Posterior vena cava (tissue), 2 donors: ENCODE measurements at places on chromosomes 12 and 14. TPM values are rescaled to one million over a fixed set of nuclear protein-coding genes. Genes with fewer than 3 reads are reported as not detected.
A peak's percentile ranks its signal among the peaks of the same experiment; 100 is the strongest.

DNA sequence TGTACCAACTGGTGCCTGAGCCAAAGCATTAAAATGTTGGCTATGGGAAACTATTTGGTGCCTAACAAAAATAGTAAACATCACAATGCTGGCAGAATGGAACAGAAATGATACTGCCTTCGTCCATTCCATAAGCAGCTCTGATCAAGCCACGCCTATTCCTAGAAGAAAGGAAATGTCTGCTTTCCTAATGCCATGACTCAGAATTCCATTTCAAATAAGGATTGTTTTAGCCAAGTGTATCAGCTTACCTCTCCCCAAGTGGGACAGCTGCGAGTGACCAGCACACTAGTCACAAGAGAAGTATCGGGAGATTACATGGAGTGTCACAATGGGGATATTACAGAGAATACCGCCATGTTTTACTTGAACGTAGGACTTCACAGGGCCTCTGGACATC is 38.7 kb downstream of the GLT8D2 start:
- no peak for DNase-seq

GRCh38 chr12:121697093-121697698 is 15.4 kb upstream of the TMEM120B start:
- no peak for DNase-seq

DNA sequence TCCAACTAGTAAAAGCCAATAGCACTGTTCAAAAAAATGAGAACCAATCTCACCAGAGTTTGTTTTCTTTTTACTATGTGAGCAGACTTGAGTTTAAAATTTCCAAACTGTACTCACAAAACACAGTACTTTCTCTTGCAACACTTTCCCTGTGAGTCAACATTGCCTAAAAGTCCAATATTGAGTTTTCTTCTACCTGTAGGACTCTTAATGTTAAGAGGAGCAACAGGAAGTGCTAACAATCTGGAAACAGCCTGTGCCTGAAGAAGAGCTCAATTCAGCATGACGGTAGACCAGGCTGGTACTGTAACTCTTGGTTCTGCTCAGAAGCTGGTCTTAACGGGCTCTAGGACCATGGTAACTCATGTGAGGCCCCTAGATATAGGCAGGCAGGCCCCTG is 144.3 kb downstream of the MED13L start:
- DNase-seq, result no peak

DNA sequence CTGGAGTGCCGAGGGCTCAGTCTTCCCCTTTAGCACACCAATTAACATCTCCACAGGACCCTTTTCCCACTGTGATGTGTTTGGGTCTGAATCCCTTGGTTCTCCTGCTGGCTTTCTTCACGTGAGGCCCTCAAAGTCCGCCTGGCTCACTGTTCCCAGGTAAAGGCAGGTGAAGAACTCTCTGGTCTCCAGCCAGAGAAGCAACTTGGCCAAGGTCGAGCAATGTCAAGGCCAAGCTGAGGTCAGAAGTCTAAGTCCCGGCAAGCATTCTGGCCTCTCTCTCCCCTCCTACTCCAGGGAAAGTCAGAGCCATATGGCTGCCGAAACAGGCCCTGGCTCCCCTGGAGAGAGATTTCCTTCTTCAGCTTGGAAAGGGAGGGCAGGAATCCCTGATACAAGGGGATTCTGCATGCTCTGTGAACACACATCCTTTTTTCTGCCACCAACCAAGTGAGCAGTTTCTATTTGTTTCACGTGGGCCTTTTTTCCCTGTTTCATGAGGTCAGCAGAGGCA is 61.4 kb upstream of the ESRRB start:
- peak; percentile 35 for DNase-seq

- no peak for DNase-seq
Measured at GRCh38 chr12:131738196-131738595, 27.3 kb downstream of the SFSWAP start.

DNA sequence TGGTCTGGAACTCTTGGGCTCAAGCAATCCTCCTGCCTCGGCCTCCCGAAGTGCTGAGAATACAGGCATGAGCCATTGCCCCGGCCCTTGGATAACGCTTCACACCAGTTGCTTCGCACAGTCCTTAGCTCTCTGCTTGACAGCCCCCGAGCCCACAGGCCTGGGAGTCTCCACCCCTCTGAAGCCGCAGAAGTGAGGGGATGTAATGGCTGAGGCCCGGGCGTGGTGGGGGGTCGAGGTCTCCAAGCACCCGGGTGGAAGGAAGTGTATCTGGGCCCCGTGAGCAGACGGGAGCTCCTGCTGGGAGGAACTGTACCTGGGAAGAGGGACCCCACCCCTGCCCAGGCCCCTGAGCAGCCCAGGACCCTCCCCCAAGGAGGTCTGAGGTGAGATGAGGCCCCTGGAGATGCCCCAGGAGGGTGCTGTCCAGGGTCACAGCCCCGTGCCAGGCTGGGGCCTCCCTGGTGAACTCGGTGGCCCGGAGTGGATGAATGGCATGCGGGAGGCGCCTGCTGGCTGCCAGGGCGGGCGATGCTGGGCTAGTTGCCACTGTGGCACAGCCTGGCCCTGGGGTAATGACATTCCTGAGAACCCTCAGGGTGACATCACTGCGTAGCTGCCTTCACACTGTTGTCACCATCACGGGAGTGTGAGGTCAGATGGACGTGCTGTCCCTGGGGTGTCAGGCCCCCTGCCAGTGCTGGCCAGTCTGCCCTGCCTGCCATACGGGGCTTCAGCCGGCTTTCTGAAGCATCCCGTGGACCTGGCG is 48.9 kb downstream of the KIF26A start:
- no peak for DNase-seq

- no peak for DNase-seq
Measured at GRCh38 chr14:32738206-32738871, 200.3 kb upstream of the NPAS3 start.

DNA sequence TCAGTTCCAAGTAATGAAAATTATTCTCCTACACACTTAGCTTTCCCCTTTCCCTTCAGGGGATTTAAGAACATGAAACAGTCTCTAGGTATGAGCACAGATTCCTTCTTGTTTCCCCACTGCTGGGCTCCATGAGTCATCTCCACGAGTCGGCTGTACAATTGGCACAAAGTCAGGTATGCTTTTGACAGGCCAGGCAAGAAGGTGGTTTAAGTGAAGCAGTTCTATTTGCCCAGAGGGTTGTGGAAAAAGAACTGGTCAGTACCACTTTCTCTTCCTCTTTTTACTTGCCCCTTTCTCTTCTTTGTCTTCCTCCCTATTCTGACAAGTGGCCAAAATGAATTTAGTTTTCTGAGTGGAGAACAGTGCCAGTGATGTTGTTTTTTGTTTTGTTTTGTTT is 16.3 kb downstream of the DYNC1H1 start:
- DNase-seq, result no peak

GRCh38 chr12:84807249-84807648 is 105.3 kb downstream of the SLC6A15 start:
- DNase-seq, result no peak

DNA sequence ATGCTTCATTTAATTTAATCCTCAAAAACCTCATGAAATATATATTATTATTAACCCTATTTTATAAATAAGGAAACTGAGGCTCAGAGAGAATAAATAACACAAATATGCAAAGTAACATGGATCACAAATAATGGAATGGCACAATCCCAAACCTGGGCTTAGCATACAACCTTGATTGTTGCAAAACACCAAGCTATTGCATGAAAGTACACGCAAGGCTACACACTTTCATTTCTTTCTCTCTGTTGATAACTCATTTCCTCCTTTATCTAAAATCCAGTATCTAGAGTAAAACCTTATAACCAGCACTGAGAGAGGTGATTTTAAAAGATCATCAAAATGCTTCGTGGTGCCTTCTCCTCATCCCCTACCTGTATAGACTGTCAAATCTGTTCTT is 2.8 kb upstream of the DAAM1 start:
- no peak for DNase-seq

- no peak for DNase-seq
Measured at GRCh38 chr12:68199127-68199526, 26.5 kb downstream of the IL26 start.

DNA sequence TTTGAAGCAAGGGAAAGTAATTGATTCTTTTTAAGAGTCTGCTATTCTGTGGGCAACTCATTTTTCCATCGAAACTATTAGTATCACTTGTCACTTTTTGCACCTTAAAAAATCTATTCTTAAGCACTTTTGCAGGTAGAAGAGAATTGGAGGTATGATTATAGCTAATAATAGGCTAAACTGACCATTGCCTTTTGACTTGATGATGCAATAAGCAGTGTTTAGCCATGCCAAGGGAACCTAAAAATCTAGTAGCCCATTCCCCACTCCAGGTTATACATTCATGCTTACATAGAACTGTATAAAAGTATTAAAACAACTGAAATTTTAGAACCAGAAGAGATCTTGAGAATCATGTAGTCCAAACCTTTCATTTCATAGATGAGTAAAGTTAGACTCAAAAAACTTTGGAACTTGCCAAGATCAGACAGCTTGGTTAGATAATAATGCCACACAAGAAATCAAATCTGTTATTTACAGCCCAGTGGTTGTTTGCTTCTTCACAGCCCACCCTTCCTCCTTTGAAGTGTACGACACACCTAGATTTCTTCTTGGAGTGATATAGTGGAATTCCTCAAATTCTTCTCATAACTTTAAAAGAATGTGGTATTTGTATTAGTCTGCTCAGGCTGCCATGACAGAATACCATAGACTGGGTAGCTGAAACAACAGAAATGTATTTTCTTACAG is 21.7 kb upstream of the GARIN2 start:
- DNase-seq, result no peak

- no peak for DNase-seq
Measured at GRCh38 chr12:85060916-85061315, 24.8 kb downstream of the LRRIQ1 start.

DNA sequence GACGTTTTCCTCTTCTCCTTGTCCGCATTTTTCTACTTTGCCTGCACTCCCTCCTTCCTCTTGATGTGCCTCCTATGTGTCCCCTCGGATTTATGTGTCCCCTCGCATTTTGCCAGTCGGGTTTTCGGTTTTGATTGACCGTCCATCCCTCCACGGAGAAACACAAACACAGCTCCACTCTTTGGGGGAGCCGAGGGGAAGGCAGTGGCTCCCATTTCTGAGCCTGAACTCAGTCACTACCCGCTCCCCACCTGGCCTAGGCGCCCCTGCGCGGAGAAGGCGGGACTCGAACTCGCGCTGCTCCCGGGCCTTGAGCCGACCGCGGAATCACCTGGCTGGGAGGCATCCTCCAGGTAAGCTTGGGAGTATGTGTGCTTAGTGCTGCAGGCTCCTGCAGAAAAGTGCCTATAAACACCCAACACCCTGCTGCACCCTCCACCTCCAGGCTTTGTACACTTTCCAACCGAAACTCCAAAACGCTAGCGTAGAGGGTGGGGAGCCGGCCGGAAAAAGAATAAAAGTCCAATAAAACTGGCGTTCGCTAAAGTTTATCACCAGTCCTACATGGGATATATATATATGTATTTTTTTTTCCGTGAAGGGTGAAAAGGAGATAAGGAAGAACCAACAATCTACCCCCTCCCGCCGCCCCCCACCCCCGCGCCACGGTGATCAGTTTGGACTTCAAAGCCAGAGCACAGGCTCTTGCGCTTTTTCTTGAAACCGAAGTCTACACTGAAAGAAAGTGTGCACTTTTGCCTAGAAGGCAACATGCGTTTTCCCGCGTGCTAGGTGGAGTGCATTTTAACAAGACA is 3.3 kb upstream of the CCND2 start:
- no peak for DNase-seq

DNA sequence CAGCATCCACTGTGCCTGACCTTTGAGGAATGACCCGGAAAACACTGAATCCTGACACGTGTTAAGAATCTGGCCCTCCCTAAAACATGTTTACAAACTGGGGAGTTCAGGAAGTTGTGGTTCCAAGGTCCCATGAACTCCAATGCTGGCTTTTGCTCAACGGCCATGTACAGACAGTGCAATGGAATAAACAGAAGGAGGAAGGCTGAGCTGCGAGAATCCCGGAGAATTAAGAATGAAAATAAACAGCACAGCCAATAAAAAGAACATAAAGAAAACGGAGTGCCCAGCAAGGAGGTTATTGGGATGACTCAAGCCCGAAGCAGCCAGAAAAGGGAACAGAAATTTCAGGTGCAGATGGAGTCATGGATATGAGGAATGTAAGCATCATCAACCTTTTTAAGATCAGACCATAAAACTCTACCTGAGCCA is 32.3 kb downstream of the BCL11B start:
- DNase-seq, result no peak

DNA sequence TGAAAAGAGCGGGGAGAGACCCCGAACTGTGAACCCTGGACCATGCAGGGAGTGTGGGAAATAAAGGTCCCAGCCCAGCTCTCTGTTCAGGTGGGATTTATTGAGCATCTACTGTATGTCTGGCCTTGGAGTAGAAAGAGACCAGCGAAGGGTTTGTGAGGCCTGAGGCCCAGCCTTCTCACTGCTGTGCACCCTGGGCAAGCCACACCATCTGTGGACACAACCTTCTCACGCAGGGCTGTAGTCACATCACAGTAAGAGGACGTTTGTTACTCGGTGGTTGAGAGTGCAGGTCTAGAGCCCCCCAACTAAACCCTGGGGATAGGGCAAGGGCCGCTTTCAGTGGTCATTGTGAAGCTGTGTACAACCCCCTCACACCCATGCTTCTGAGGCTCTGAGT is 18.2 kb downstream of the FAM222A start:
- DNase-seq, result no peak

DNA sequence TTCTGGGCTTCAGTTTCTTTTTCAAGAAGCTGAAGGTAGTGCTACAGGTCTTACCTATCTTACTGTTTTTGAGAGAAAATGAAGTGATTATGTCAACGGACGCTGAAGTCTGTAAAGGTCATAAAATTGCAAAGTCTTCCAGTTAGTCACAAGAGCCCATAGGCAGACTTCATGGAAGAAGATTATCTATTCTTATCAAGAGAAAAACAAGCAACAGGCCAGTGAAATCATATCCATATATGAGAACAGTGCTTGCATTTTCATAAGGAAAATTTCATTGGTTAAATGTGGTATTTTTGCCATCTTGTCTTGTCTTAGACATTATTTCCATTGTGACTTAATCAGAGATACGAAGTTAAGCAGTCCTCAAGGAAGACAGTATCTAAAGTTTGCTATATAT is 412.7 kb upstream of the SEL1L start:
- DNase-seq, result no peak

GRCh38 chr14:63543826-63544406 is 739 bp upstream of the PPP2R5E start:
- no peak for DNase-seq

DNA sequence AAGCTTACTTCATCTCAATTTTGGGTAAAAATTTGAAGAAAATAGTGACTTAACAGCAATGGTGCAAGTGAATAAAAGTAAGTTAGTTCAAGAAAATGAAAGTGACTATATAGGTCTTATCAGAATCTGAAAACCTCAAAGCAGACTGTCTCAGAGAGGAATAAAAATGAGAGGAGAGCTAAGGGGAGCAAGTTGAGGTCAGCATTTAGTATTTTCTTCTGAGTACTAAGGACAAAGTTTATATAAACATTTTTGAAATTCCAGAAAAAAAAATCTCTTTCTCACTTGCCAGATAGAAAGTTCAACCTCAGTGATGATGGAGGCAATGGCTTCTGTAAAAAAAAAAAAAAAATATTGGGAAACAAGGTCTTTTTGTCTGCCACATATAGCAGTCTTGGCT is 414.1 kb downstream of the NPAS3 start:
- DNase-seq, result no peak

GPR135 gene
- total RNA-seq, result 8.1 TPM

KRT80 gene
- total RNA-seq, result 0.19 TPM

KERA gene
- not detected for total RNA-seq

KRT2 gene
- not detected for total RNA-seq

FLRT2 gene
- total RNA-seq, result 59.6 TPM

CLEC1B gene
- not detected for total RNA-seq

FBXO21 gene
- 28.4 TPM for total RNA-seq

LRRC10 gene
- total RNA-seq, result not detected
